ENCODE measurements at places on chromosomes 2 and 18.
A peak's percentile ranks its signal among the peaks of the same experiment; 100 is the strongest.

- no peak for DNase-seq
These were observed 79.9 kb downstream of the ALK start for GRCh38 chr2:29841386-29842004.

DNA sequence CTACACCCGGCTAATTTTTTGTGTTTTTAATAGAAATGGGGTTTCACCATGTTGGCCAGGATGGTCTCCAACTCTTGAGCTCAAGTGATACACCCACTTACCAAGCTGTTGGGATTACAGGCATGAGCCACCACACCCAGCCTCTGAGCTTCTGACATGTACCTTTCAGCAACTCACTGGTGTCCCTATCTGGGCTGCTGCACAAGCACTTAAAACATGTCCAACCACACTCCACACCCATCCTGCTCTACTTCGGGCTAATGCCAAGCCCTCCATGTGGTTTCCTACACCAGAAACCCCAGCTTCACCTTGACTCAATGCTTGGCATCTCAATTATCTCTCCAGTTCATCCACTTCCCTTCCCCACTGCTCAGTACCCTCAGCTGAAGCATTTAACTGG is 22.4 kb upstream of the ARMC9 start:
- DNase-seq: no peak

DNA sequence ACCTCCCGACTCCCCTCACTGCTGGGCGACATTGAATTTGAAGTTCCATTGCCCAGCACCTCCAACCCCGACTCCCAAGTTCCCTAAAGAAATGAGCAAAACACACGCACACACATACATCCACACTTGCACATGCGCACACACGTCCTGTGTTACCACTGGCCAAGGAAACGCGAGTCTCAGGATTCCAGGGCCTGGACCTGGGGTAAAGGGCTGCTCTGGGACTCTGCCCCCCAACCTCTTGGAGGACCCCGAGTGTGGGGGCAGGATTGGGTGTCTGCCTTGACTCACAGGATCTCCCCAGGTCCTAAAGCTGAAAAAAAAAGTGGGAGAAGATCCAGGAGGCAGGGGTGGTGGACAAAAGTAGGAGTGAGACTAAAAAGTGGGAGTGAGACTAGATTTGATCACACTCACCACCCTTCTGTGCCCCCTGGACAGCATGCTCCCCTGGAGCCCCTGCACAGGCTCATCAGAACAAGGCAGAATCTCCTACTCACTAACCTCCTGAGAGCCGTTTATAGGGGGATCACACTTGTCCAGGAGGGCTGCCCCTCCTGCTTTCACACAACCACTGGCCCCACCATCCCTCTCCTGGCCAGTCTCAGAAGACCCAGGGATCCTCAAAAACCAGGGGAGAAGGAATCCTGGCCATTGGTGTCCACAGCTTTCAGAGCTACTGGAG is 202.2 kb downstream of the TNS1 start:
- no peak for DNase-seq

DNA sequence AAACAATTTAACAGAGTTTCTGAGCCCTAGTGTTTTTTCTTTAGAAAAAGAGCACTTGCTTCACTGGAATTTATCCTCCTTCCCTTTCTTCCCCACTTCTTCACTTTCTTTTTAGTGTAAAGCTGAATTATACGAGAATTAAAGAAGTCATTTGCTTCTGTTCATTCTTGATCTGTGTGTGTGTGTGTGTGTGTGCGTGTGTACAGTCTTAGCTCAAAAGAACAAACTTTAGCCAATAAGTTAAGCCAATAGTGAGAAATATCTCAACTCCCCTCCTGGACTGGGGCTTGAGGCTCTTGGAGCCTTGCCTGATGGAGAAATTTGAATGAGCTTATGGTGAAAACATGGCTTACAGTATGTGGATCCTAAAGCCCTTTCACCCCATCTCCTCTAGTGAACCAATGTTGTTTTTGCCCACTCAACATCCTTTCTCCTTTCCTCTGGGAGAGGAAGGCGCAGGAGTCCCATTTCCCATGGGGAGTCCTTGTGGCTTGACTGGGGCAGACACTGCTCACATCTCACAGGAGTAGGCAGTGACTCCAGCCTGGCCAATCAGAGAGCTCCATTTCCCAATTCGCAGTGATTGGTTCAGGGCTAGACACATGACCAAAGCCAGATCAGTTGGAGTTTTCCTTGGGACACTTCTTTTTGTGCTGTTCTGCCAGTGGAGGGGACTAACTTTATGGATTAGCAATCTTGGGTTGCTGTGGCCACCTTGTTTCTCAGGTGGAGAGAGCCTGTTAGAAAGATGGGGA is 16.3 kb upstream of the MYO3B start:
- no peak for DNase-seq

- no peak for DNase-seq
These were observed 9.8 kb upstream of the HAAO start for GRCh38 chr2:42802150-42802549.

DNA sequence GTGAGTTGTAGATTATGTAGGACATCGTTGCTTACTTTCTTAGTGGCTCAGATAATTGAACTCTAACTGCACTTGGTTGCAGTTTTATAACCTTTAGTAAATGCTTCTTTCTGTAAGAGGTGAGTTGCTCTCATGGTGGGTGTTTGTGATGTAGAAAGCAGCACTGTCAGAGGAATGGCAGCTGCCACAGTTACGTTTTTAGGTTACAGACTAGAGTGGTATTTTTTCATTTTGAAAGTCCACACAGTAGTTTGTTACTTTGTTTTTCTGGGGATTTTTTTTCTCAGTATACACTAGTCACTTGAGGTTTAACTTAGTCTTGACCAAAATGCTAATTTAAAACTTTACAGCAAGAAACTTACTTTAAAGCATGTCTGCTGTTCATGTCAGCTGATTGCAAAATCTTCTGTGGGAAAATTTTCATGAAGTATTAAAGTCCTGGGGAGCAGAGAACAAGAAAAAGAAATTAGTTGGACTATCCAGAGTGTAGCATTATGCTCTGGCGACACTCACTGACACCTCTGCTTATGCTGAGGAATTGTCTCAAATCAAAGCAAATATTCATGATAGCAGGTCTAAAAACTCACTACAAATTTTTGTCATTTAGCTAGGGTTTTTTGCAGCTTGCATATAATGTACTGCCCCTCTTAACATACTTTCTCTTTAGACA is 14.8 kb downstream of the AFTPH start:
- DNase-seq: no peak

DNA sequence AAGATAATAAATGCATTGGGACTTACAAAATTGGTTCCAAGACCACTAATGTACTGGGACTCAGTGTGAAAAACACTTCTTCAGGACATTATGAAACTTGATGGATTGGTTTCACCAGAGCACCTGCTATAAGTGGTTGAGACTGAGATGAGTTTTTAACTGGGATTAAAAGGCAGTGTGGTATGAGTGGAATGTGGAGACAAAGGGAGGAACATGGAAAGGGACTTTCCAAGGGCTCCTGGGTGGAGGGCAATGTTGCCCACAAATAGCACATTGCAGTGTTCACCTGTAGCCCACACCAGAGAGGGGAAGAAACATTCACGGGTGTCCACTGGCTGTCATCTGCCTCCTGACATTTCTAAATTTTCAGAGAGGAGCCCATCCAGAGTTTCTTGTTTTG is 253.3 kb upstream of the TANK start:
- DNase-seq: no peak

DNA sequence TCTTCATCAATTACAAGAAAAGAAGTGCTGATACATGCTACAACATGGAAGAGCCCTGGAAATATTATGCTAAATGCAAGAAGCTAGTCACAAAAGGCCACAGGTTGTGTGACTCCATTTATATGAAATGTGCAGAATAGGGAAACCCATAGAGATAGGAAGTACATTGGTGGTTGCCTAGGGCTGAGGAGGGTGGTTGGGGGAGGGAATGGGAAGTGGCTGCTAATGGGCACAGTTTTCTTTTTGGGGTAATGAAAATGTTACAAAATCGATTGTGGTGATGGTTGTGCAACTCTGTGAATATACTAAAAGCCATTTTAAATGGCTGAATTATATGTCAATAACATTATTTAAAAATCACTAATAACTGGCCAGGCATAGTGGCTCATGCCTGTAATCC is 24.3 kb upstream of the RESP18 start:
- DNase-seq: no peak

GRCh38 chr2:66661253-66662173 is 226.6 kb downstream of the MEIS1 start:
- DNase-seq: no peak

- no peak for DNase-seq
These were observed 146.6 kb downstream of the ZNF516 start for GRCh38 chr18:76348267-76349066.

- DNase-seq: no peak
These were observed 436.7 kb downstream of the ZEB2 start for GRCh38 chr2:144083211-144083610.

DNA sequence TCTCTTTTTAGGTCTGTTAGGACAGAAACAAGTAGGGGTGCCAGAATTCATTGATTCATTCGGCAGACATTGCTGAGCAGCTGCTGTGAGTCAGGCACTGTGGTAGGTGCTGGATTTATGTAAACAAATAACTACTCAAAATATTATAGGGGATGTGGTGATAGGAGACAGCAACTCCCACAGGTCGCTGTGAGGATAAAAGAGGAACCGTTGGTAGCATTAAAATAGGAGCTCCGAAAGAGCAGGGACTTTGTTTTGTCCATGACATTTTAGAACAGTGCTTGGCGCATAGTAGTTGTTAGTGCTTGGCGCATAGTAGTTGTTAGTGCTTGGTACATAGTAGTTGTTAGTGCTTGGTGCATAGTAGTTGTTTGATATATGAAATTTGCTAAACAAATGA is 29.2 kb downstream of the ATP6V1C2 start:
- no peak for DNase-seq

GRCh38 chr18:37578886-37579513 is 13.4 kb upstream of the CELF4 start:
- no peak for DNase-seq

GRCh38 chr2:33704406-33704855 is 105.3 kb upstream of the FAM98A start:
- DNase-seq: no peak

- DNase-seq: no peak
These were observed 56.1 kb downstream of the BABAM2 start for GRCh38 chr2:27946530-27947060.

- no peak for DNase-seq
These were observed 7.0 kb downstream of the SLC14A1 start for GRCh38 chr18:45730832-45731575.

- DNase-seq: no peak
These were observed 100.0 kb upstream of the CDCA7 start for GRCh38 chr2:173254659-173255058.

GRCh38 chr2:162000431-162000830 is 73.6 kb downstream of the DPP4 start:
- DNase-seq: no peak

GRCh38 chr2:138654146-138654545 is 126.0 kb downstream of the NXPH2 start:
- no peak for DNase-seq

DNA sequence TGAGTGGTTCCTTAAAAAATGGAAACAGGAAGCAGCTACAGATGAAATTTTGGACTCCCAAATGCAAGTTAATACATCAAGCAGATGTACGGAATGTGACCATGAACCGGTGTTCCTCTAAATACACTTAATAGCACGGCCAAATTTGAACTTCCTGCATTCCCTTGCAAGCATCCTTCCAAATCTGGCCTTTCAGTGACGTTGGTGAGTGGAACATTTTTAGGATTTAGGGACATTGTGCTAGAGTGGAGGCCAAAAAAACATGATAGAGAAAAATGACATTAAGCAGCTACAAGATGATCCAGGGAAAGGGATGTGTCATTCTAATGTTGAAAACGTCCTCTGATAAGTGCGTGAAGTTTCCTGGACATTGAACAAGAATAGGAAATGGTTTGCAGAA is 62.1 kb downstream of the CTAGE1 start:
- DNase-seq: no peak

DNA sequence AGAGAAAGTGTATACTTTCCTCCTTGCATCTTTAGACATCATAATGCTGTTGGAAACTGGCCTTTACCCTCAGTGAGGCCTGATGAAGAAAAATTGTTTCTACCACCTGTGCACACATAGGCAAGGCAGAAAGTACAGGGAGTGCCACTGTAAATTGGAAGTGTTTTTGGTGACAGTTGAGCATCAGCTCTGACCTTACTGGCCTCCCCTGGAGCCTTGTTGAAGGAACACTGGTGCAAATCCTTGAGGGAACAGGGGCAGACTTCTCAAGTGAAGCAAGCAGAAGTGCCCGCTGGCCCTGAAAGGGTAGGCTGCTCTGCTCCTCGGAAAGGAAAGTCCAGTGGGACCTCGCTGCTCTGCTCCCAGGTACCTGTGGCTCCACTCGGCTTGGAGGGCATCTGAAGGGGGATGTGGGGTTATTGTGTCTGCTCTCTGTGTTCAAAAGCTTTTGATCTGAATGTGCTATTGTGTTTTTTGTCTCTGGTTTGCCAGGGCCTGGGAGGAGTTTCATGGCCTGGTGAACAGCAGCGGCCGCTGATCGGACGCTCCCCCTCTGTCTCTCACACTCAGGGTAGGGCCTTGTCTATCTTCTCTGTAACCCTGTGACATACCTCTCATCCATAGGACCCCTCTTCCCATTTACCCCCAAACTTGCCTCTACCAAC is 23.4 kb downstream of the EIF4E2 start:
- no peak for DNase-seq

GRCh38 chr2:160334028-160334741 is 134.1 kb upstream of the ITGB6 start:
- no peak for DNase-seq

- DNase-seq: no peak
These were observed 33.0 kb upstream of the WDR75 start for GRCh38 chr2:189408294-189408693.

- DNase-seq: peak; percentile 15
These were observed at the start of gene PER2 for GRCh38 chr2:238287737-238288649. TSS of gene PER2 (minus strand) at chr2:238288610. CDS start at chr2:238277936, 10,674 bp downstream.

DNA sequence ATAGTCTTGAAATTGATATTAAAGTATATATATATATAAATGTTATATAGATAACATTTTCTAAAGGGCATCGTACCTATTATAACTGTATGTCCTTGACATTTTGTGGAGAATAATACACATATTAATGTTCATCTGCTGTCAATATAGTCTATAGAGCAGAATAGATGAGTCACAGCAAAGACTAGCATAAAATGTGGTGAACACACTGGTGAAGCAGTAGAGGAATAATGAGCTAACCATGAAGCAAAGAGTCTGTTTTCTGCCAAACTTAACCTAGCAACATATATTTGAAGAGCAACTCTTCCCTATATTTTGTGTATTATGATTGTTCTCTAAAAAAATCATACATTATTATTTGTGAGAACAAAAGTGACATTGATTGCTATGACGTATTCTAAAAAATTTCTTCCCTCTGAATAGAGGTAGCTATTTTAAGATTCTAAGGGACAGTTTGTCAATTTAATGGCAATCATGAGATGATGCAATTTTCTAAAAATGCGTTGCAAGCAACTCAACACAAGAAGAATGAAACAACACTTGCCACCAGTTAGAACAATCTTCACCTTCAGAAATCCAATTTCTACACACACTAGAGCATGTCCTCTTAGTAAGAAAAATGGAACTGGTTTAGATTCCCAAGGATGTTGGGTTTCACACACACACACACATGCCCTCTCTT is 22.0 kb downstream of the DOCK10 start:
- no peak for DNase-seq
